SK-N-DZ (cell line): ENCODE measurements at places on chromosomes 5 and 9.
A peak's percentile ranks its signal among the peaks of the same experiment; 100 is the strongest.

DNA sequence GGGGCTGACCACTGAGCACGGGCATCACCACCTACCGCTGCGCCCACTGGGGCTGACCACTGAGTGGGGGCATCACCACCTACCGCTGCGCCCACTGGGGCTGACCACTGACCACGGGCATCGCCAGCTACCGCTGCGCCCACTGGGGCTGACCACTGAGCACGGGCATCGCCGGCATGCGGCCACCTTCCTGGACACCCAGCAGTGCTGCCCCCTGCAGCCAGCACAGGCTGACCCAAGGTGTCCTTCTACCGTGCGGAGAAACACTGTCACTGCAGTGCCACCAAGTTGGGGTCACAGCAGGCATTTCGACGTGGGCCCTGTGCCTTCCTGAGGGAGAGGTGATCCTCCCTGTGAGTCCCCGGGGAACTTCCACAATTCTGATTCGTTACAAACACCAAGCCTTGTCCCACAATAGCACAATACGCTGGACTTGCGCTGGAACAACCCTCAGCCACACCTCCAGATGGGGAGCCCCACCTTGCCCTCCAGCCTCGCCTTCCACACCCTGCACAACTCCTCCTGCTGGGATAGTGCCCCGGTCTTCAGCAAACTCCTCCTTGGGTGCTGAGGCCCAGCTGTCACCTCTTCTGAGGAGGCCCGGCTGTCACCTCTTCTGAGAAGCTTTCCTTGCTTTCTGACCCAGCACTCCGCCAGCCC lies 90.3 kb upstream of the SARDH start:
- DNase-seq: no peak

DNA sequence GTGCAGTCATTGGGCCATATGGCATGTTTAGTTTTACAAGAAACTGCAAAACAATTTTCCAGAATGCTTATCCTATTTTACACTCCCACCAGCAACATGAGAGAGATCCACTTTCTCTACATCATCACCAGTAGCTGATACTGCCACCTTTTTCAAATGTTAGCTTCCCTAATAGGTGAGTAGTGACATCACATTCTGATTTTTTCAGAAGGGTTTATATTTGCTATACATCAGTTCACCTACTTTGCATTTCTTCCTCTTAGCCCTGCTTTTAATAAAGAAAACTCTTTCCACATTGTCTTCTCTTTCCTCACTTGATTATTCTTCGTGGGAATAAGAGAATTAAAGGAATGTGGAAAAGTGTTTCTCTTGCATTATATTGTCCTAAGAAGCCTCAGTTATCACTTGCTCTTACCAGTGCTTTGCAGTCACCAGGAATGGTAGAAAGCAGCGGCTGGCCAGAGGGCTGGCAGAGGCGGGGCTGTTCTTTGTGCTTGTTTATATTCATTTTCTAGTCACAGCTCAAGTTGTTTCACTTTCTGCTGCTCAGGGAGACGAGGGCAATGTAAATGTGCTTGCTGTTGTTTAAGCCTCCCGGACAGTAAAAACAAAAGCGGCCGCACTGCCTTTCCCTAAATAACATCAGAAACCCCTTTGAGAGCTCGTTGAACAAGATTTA lies 164.8 kb downstream of the HSD17B3 start:
- no peak for DNase-seq

DNA sequence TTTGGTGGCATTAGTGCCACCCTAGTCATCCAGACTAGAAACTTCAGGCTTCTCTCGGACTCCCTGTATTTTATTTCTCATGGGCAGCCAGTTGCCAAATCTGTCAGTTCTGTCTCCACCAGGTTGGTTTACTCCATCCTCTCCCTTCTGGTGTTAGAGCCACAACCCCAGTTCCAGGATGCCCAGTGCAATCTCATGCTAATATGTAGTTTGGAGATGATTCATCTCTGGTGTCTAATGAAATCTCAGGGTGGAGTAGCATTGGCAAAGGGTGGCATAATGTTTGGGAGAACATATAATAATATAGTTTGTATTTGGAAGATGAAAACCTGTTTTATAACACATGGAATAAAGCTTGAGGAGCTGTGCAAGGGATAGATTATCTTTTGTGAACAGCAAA lies 30.2 kb downstream of the SLC46A2 start:
- no peak for DNase-seq

DNA sequence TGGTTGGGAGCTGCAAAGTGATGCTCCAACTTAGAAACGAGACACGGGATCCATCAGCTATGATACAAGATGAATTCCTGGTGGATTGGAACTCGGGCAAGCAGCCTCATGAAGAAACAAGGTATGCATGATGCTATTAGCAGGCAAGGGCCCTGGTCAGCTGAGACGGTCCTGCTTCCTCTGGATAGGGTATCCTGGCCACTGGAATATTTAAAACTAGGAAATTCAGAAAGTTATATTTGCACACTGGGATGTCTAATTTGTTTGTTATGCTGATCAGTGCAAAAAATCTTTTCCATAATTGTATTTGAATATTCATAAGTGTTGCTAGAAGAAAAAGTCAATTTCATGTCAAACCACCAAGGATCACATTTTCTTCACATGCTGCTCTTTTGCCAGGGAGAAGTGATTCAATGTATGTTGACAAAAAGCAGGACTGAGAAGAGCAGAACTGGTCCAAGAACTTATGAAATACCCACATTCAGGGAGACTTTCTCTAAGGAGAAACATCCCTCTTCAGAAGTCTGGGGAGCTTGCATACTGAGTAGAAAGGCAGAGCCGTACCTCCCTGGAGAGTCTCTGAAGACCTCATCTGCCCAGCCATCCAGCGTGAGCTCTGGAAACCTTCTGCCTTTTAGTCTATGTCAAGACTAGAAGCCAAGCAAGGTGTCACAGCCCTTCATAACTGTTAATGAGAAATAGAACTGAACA lies 6.7 kb upstream of the NXNL2 start:
- DNase-seq: no peak

- no peak for DNase-seq
Observed at GRCh38 chr5:81181576-81182316, 51.4 kb upstream of the CKMT2 start.

GRCh38 chr9:5799314-5799713 lies 33.6 kb downstream of the ERMP1 start:
- peak; percentile 0 for DNase-seq

GRCh38 chr5:14497311-14497710 lies 84.3 kb upstream of the OTULINL start:
- DNase-seq: no peak
